ENCODE measurements at places on chromosomes 4 and X. TPM values are rescaled to one million over a fixed set of nuclear protein-coding genes. Genes with fewer than 3 reads are reported as not detected.

DNA sequence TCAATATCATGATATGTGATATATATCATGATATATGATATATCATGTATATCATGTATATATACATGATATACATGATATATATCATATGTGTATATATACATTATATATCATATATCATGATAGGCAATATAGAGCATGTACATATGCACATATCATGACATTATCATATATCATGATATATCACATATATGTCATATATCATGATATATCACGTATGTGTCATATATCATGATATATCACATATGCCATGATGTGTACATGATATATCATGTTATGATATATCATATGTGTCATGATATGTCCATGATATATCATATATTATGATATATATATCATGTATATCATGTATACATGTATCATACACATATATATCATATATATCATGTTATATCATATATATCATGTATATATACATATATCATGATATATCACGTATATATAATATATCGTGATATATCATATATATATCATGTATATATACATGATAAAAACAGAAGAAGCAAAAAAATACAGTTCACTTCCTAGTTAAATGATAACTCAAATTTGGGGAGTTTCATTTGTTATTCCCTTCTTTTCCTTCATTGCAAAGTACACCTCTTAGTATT lies 670.1 kb upstream of the EPHA5 start:
- no peaks in the 10 kb centered on the region for H3K27me3 ChIP-seq
- H3K4me1 ChIP-seq = no peaks in the 10 kb centered on the region
- DNase-seq = no peak
- H3K36me3 ChIP-seq = no peaks in the 10 kb centered on the region
- no peak overlapping the region for H3K27ac ChIP-seq

DNA sequence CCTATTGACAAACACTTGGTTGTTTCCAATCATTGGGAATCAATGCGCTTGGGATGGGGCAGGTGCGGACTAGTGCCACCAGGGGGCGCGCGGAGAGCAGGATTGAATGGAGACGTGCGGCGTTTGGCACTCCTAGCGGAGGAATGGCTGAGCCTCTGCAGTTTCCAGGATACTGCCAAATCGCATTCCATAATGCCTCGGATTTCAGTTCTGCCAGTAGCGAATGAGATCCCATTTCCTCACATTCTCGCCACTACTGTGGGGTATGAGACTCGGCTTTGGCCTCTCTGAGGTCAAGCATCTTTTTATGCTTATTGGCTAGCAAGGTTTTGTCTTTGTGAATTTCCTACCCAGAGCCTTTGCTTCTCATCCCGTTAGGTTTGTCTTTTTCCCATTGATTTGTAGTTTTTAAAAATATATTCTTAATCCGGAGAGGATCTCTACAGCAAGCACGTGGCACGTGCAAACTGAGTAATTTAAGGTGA lies 28.7 kb downstream of the CLDN34 start:
- H3K27ac ChIP-seq = no peak overlapping the region
- DNase-seq = peak; percentile 92
- no peaks in the 10 kb centered on the region for H3K36me3 ChIP-seq

DNA sequence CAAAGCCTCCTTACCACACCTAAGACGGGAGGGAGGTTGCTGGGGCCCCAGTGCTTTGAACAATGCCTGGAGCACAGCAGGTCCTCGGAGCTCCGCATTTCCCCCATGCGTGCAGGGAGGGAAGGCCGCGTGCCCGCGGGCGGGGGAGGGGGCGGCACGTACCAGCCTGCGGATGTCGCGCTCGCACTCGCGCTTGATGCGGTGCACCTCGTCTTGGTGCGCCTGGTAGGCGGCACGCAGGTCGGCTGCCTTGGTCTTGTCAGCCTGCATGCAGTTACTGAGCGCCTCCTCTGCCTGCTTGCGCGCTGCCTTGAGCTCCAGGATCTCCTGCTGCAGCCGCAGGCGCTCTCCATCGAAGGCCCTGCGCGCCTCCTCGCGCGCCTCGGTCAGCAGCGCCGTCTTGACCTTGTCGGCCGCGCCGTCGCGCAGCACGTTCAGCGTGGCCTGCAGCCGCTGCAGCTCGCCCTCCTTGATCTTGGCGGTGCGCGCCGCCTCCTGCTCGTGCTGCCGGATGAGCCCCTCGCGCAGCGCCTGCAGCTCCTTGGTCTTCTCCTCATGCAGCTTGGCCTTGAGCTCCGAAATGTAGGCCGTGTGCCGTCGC lies 87.2 kb upstream of the C4orf50 start:
- H3K4me1 ChIP-seq = no peaks in the 10 kb centered on the region
- no peak overlapping the region for H3K27ac ChIP-seq
- no peaks in the 10 kb centered on the region for H3K27me3 ChIP-seq
- DNase-seq = no peak

- H3K4me1 ChIP-seq = no peaks in the 10 kb centered on the region
- no peak for DNase-seq
- H3K27ac ChIP-seq = peak overlapping the region; percentile 59
- H3K4me3 ChIP-seq = no peak overlapping the region
- H3K27me3 ChIP-seq = no peaks in the 10 kb centered on the region
Measured at GRCh38 chrX:48531358-48531959, 8.1 kb upstream of the TBC1D25 start.

HS3ST1 gene
- total RNA-seq = 1.3 TPM

DNA sequence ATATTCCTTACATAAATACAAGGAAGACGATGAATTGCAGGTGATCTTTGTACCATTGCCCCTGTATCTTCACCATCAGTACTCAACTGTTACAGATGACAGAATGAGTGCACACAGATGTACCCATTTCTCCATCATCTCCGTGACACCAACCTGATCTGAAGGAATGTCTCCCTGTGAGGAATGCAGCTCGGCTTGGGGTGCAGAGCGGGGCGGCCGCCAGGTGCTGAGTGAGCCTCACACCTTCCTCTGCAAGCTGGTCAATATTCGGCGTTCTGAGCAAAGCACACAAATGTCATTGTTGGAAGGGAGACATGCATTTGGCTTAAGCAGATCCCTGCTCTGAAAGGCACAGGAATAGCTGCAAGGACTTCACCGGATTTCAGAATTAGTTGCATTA lies 7.4 kb downstream of the ARSD start:
- H3K4me1 ChIP-seq = no peaks in the 10 kb centered on the region
- no peaks in the 10 kb centered on the region for H3K27me3 ChIP-seq
- no peak for DNase-seq
- H3K36me3 ChIP-seq = peaks cover 20% of the 10 kb centered on the region
- H3K27ac ChIP-seq = no peak overlapping the region
- no peak overlapping the region for H3K4me3 ChIP-seq

- H3K36me3 ChIP-seq = no peaks in the 10 kb centered on the region
- no peak overlapping the region for H3K27ac ChIP-seq
- DNase-seq = no peak
Measured at GRCh38 chrX:27354021-27354420, 109.1 kb downstream of the PPP4R3C start.
